ENCODE measurements at places on chromosomes 6 and 20.

GRCh38 chr6:125120054-125120590, 33.5 kb upstream of the TPD52L1 start:
- DNase-seq: no peak

GRCh38 chr6:139912735-139913400, 538.4 kb upstream of the CITED2 start:
- DNase-seq: no peak

GRCh38 chr6:125863023-125863422, 72.3 kb downstream of the NCOA7 start:
- no peak for DNase-seq

DNA sequence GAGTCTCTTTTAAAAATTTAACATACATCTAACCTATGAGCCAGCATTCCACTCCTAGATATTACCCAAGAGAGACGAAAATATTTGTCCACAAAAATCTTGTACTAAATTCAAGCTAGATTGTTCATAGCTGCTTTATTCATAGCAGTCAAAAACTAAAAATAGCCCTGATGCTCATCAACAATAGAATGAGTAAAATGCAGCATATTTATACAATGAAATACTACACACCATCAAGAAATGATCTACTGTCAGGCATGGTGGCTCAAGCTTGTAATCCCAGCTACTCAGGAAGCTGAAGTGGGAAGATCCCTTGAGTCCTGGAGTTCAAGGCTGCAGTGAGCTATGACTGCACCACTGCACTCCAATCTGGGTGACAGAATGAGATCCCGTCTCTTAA, 22.0 kb upstream of the SRC start:
- peak; percentile 92 for DNase-seq

DNA sequence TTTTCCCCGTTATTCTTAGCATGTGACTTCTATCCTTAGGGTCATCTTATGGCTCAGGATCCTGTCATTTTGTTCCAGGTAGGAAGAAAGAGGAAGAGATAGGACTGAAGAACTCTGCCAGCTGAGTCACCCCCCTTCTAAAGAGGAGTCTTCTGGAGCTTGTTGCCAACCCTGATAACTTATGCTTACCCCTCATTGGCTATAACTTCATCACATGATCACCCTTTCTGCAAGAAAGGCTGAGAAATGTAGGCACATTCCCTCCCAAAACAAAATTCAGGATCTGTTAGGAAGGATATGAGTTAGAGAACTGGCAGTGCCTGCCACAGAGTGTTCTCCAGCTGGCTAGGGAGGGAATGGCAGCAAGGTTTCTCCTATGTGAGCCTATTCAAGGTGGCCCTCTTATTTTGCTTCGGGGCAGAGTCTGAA, 35.6 kb downstream of the ARFGEF2 start:
- no peak for DNase-seq

- no peak for DNase-seq
Observed at GRCh38 chr20:23939641-23940040, 48.9 kb downstream of the GGTLC1 start.

DNA sequence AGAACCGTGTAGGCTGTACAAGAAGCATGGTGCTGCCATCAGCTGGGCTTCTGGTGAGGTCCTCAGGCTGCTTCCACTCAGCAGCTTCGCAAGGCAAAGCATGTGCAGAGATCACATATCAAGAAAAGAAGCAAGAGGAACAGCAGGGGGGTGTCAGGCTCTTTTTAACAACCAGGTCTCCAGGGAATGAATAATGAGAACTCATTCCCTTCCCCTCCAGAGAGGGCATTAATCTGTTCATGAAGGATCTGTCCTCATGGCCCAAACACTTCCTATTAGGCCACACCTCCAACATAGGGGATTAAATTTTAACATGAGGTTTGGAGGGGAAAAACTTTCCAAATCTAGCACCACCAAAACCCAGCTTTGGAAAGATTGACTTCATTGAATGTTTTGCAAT, 20.0 kb downstream of the GINM1 start:
- no peak for DNase-seq

DNA sequence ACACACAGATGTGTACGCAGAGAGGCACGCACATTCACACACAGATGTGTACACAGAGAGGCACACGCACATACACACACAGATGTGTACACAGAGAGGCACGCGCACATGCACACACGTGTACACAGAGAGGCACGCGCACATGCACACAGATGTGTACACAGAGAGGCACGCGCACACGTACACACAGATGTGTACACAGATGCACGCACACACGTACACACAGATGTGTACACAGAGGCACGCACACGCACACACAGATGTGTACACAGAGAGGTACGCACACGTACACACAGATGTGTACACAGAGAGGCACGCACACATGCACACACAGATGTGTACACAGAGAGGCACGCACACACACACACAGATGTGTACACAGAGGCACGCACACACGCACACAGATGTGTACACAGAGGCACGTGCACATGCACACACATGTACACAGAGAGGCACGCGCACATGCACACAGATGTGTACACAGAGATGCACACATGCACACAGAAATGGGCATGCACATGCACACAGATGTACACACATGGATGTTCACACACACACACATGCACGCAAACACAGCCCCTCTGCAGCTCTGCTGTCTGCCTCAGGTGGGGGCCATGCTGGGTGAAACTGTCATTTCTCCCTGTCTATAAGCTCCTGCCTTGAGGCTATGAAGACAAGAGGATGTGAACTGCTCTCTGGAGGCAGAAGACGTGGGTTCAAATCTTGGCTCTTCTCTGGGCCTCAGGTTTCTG, 14.3 kb upstream of the MYT1 start:
- DNase-seq: no peak

- DNase-seq: peak; percentile 84
Observed at GRCh38 chr6:45661661-45662060, 283.9 kb upstream of the SUPT3H start.

GRCh38 chr6:137497721-137498463, 3.7 kb upstream of the OLIG3 start:
- DNase-seq: no peak

DNA sequence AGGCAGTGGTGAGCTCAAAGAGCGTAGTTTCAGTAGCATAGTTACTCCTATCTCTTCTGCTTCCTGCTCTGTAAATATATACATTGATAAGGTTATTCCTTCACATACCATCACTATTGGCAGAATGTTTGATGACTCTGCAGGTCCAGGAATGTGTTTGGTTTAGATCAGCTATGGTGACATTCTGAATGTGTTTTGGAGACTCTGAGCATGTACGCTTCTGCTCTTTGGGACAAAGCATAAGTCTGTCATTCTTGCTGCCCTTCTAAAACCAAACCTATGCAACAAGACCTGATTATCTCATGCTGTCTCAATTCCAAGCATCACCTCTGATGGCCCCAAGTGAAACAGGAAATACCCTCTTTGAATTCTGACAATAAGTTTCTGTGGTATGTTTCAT, 1074.3 kb downstream of the KIF16B start:
- DNase-seq: no peak

- no peak for DNase-seq
Observed at GRCh38 chr6:73791336-73791735, 95.3 kb downstream of the CD109 start.

DNA sequence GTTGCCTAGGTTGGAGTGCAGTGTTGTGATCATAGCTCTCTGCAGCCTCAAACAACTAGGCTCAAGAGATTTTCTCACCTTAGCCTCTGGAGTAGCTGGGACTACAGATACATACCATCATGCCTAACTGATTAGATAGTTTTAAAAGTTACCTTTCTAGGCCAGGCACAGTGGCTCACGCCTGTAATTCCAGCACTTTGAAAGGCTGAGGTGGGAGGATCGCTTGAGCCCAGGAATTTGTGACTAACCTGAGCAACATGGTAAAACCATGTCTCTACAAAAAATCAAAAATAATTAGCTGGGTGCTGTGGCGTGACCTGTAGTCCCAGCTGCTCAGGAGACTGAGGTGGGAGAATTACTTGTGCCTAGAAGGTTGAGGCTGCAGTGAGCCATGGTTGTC, 41.2 kb downstream of the SLC17A5 start:
- DNase-seq: no peak

DNA sequence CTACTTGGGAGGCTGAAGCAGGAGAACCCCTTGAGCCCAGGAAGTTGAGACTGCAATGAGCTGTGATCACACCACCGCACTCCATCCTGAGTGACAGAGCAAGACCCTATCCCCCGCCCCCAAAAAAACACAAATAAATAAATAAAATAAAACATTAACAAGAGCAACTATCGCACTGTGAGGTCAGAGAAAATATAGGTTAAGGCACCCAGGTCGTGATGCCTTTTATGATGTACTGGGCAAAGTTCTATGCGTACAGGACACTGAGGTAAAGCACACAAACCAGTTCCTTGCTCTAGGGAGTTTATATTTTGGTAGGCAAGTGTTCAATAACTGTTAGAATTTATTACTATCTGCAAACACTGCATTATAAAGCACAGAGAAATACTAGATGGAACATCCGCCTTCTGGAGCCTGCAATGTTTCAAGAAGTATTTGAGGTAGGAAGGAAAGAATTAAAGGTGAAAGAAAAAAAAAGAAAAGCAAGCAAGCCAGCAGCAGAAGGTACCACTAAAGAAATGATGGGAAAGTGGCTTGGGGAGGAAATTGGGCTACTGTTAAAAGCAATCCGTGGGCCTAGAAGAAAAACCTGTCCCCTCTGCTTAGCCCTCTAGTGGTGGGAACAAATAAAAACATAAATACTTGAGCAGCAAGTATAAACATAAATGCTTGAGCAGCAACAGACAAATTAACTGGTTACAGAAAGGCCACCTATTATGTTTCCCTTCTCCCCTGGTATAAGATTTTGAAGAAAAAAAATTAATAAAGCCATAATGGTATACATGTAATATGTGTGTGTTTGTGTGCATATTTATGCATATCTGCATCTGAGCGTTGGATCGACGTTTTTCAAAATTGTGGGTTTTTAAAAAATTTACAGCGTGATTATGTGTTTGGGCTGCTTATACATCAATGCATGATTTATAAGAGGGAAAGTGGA, 128.0 kb downstream of the PHACTR1 start:
- peak; percentile 1 for DNase-seq

- DNase-seq: no peak
Observed at GRCh38 chr20:57977141-57977540, 251.3 kb downstream of the ANKRD60 start.

DNA sequence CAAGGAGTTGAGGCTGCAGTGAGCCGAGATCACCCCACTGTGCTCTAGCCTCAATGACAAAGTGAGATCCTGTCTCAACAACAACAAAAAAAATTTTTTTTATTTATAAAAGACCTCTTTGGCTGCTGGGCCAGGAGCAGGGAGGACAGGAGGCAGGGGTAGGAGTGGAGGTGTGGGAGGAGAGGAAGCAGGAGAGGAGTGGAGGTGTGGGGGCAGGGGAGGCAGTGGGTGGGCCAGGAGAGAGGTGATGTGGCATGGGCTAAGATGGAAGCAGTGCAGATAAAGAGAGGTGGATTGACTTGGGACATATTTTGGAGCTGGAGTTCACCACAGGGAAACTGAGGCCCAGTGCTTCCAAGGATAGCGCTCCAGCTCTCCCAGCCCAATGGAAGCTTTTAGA, 13.4 kb upstream of the CSNK2A1 start:
- no peak for DNase-seq

DNA sequence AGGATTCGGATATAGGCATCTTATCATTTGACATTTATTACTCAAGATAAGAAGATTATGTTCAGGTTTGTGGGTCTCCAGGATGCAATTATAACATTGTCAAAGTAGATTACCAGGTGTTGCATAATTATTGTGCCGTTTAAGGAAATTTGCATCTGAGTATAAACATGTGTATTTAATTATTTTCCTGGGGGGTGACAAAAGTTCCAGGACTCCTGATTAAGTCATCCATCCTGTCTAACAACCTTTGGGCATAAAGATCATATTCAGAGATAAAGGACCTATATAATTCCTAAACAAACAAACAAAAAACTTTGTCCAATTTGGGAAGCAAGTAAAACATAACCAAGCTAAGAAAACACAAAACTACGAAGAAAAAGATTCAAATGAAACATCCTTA, 3.3 kb upstream of the PPP1R14C start:
- no peak for DNase-seq

- DNase-seq: peak; percentile 81
Observed at GRCh38 chr6:38493931-38494547, 145.7 kb downstream of the BTBD9 start.

DNA sequence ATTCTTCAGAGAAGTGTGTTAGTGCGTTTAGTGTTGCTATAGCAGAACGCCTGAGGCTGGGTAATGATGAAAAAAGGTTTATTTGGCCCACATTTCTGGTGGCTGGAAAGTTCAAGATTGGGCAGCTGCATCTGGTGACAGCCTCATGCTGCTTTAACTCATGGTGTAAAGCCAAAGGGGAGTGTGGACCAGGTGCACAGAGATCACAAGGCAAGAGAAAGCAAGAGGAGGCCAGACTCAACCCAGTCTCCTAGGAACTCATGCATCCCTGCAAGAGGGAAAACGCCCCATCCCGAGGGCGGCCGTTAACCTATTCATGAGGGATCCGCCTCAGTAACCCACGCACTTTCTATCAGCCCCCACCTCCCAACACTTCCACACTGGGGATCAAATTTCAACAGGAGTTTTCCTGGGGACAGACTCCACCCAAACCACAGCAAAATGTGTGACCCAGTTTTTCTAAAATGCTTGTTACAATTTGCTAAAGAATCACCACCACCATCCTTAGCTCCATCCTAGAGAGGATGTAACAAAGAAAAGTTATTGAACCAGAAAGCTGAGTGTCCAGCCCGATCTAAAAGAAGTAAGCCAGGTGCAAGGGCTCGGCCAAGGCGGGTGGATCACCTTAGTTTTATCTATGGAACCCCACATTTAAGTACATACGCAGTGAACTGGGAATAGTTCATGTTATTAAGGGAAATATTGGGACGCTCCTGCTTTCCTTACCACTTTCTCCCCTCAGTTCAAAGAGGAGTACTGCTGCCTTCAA, 164.8 kb downstream of the QKI start:
- DNase-seq: no peak

GRCh38 chr6:70725817-70726415, 58.2 kb downstream of the SMAP1 start:
- DNase-seq: peak; percentile 42

DNA sequence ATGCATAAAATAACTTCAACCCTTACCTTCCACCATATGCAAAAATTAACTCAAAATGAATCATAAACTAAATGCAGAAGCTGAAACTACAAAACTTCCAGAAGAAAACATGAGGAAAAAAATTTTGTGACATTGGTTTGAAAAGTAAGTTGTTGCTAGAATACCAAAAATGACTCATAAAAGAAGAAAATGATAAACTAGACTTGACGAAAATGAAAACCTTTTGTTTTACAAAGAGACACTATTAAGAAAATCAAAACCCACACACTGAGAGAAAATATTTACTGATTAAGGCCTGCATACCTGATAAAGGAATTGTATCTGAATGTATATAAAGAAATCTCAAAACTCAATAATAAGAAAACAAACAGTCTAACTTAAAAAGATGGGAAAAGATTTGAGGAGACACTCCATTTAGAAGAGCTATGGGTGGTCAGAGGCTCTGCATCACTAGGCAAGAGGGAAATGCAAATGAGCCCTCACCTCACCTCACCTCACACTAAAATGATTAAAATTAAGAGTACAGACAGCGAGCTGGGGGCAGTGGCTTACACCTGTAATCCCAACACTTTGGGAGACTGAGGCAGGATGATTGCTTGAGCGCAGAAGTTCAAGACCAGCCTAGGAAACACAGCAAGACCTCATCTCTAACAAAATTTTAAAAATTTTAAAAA, 97.6 kb upstream of the CST7 start:
- no peak for DNase-seq

GRCh38 chr20:46126440-46127056, 8.4 kb downstream of the CD40 start:
- DNase-seq: no peak

- DNase-seq: no peak
Observed at GRCh38 chr6:159761129-159761872, 544 bp upstream of the ACAT2 start.

- no peak for DNase-seq
Observed at GRCh38 chr6:151958332-151958731, 150.8 kb downstream of the ESR1 start.

All from IMR-90 (cell line).